ENCODE measurements at places on chromosomes 11 and 22. TPM values are rescaled to one million over a fixed set of nuclear protein-coding genes. Genes with fewer than 3 reads are reported as not detected.

GRCh38 chr11:93652679-93653078 lies 8.8 kb upstream of the CEP295 start:
- no peak for DNase-seq

GRCh38 chr22:25888399-25889054 lies 146.5 kb downstream of the MYO18B start:
- DNase-seq, result no peak

DNA sequence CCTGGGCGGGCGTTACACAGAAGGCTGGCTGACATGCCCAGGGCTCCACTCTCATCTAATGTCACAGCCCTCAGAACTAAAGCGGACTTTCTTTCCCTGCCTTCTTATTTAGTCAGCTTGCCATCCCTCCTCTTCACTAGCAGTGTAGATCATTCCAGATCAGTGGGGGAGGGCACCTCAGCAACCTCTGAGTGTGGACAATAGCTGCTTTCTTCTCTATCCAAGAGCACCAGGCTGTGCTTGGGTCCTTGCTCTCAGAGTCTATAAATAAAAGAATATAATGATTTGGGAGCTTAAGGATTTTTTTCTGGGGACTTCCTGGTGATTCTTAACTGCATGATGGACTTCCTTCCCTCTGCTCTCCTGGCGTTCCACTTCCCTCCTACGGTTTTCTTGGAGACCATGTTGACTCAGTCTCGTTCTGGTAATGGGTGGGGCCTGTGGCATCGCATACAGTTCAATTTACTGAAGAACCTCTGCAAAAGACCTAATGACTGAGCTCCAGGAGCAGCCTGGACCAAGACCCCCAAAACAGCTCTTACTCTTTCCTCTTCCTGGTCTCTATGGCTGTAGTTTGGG lies 2.9 kb upstream of the HMBS start:
- DNase-seq, result no peak

DNA sequence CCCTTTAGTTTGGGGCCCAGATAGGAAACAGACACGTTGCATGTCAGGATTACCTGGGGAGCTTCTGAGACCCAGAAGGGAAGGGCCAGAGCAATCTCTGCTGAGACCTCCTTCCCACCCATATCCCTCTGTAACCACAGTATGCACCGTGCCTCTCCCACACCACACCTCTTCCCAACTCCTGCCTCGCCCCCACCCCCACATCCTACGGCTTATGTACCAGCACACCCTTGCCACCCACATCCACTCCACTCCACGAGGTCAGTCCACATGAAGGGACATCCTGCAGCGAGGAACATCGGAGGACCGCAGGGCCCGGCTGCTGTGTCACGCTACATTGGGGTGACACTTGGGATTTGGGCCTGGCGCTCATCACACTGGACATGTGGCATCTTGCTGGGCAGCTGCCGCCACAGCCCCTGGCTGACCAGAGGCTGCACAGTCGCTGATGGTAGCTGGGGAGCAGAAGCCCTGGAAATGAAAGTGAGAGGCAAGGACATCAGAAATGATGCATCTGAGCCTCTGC lies 118.3 kb upstream of the LMO1 start:
- no peak for DNase-seq

DNA sequence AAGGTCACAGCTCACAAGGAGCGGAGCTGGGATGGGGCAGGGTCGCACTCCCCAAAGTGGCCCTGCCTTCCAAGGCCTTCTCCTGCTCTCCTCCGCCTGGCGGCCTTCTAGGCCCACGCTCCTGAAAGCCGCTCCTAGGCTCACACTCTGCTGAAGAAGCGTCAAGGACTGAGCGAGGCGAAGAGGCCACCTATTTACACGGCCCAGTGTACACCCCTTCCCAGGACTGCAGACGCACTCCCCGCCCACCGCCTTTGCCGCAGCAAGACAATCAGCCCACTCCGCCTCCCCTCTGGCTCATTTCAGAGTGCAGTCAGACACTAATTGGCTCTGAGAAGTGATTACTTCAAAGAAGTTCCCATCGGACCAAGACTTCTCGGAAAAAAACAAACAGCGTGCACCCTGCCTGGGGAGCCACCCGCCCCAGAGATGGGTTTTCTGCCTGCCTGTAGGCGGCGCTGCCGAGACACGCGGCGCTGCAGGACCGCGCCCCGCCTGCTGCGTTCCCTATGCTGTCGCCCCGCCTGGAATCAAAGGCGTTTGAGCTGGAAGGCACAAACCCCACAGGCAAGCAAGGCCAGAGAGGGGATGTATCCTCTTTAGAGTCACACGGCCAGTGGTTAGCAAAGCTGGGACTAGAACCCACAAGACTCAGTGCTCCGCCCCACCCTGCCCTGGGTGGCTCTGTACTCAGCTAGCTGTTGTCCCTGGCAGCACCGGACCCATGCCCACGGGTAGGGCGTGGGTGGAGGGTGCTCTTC lies 414.8 kb downstream of the BUD13 start:
- DNase-seq, result no peak

GRCh38 chr11:102452461-102453301 lies at the start of gene TMEM123:
Gene TMEM123, minus strand, starts transcription at chr11:102452765. Its CDS starts 142 bp downstream, at chr11:102452623.
- DNase-seq, result peak; percentile 92

DNA sequence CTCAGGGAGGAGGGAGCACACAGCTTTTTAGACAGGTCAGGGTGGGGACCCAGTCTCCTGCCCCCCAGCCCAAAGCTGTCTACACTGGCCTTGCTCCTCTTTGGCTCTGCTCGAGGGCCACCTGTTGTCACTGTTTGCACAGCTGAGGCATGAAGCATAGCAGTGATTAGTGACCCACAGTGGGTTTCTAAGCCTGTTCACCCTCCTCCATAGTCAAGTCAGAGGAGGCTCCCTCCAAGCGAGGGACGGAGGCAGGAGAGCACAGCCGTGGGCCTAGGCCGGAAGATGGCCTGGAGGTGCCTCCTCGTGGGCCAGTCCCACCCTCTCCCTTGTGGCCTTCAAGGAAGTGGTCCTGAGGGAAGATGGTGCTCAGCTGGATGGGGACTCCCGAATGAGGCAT lies 241.1 kb downstream of the GRIK4 start:
- no peak for DNase-seq

DNA sequence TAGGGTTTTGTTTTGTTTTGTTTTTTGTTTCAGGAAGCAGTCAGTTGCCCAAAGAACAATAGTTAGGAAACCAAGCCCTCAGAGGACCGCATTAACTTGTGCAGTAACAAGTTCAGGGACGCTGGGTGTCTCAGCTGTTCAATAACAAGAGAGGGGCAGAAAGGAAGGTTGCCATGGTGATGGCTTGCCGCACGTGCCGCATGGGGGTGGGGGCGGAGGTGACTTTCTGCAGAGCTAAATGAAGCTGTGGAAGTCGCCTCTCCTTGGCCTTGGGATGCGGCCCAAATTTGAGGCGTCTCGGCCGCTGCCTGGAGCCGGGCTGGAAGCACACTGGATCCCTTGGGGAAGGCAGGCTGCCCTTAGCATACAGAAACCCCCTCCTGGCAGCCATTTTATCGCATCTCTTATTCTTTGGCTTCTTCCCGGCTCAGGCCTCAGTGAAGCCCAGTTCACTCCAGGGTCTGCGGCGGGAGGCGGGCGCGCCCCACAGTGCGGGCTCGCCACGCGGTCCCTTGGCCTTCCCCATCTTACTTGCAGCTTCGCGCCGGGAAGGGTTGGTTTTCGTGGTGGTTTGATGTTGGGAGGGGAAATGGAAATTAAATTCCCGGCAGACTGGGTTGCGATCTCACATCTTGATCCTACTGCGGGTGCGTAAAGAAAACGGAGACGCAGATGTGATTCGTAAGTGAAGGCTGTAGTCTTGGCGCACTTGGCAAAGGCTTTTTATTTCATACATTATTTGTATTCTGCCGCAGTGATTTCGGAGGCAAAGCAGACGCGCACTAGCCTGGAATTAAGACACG lies 94.3 kb downstream of the SLC17A6 start:
- no peak for DNase-seq

DNA sequence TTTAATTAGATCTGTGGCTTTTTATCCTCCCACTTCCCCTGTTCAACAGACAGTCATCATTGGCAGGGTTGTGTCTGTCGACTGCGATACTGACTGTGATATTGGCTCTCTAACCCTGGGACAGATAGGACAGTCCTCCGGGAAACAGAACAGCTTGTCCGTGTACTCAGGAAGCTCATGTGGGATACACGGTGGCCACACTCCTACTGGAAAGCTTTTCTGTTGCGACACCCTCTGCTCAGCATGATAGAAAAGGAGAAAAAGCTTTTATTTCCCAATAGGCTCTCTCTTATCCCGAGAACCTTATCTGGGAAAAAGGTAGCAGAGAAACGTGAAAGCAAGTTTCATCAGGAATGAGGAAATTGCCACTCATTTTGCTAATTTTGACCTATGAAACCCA lies 60.4 kb upstream of the HSPA8 start:
- peak; percentile 90 for DNase-seq

GRCh38 chr11:59941091-59941490 lies 2.9 kb downstream of the OOSP1 start:
- no peak for DNase-seq

- no peak for DNase-seq
Measured at GRCh38 chr11:41201156-41201555, 258.3 kb downstream of the LRRC4C start.

DNA sequence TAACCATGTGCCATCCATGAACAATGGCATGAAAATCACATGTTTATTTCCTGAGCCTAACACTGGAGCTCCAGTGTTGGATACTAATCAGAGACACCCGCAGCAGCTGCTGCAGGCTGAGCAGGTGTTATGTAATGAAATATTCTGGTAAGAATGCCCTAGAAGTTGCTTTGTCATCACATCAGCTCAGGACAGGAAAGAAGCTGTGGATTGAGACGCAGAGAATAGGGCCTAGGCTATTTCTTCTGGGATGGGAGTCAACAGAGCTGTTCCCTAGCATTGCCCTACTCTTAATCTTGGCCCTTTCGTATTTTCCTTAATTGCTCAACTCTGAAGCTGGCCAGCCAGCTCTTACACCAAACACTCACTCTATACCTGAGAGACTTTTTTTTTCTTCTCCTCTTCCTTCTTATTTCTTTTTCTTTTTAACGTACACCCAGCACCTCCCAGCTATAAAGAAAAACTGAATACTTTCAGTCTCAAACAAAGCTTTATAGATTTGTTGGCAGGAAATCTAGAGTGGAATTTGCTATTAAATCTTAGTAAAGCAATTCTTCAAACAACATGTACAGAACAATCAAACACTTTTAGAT lies 31.9 kb downstream of the RASSF10 start:
- no peak for DNase-seq

DNA sequence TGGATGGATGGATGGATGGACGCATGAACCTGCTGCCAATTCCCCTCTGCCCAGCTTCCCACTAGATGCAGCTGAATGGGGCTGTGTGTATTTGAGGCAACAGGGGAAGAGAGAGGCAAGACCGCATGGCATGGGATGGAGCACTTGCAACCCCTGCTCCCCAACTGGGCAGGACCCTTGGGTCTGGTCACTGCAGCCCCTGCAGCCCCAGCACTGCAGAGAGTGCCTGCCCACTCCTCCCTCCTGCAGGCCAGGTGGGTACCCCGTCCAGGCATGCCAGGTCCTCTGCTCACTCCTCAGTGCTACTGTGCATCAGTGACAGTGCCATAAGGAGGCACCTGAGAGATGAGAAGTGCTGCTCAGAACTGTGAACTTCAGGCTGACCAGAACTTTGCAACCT lies 40.3 kb downstream of the OSBPL5 start:
- DNase-seq, result no peak

DNA sequence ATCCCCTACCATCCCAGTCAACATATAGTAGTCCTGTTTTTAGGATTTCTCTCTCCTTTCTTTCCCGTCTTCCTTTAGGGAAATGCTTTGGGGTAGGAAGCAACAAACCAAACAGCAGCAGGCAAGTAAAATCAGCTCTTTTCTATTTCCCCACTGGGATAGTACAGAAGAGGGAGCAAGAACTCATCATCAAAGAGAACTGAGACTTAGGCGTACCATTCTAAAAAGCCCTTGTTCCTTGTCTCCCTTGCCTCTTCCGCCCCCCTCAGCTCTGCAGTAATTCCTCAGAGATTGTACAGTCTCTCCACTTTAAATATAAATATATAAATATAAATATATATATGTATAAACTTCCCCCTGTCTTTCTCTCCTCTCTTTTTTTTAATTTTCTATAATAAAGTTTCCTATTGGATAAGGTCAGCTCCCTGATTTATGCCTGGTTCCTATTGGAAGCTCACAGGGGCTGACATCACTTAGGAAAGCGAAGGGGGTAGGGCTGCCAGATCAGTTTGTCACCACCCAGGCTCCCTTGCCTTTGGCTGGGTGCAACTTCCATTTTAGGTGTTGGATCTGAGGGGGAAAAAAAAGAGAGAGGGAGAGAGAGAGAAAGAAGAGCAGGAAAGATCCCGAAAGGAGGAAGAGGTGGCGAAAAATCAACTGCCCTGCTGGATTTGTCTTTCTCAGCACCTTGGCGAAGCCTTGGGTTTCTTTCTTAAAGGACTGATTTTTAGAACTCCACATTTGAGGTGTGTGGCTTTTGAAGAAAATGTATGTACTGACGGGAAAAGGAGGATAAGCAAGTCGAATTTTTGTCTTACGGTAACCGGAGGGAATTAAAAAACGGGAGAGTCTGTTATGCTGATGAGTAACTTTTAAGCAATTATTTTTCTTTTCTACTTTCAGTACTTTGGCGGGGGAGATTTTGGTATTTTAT lies at the start of gene CTNND1:
TSS of gene CTNND1 (plus strand) at position 502 of the 934 bp plus-strand sequence. CDS start 29,677 bp downstream, outside the sequence.
- DNase-seq, result peak; percentile 97

GRCh38 chr11:69114811-69115523 lies 40.8 kb upstream of the SMIM38 start:
- no peak for DNase-seq

DNA sequence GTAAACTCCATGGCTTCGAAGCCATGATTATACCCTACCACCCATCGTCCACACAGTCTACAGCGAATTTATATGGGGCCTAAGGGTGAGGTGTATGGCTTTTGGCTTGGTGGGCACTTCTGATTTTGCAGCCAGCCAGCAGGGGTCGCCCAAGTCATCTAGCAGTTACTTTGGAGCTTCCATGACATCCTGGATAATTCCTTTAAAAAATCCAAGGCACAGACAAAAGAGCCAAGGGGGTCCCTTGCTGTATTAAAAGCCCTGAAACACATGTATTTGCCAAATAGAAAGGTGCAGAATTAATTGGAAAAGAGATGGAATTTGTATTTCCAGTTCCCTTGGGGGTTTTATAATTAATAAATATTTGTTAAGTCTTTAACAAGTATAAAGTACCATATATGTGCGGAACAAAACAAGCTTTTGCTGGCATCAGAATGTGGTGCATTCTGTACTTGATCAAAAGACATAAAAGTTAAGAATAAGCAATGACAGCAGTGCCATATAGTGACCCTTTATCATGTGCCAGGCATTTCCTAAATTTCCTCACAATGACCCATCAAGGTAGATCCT lies 132.8 kb upstream of the PITPNB start:
- peak; percentile 84 for DNase-seq

GRCh38 chr11:65468874-65469333 lies 29.9 kb upstream of the MALAT1 start:
- DNase-seq, result peak; percentile 78

- DNase-seq, result no peak
Measured at GRCh38 chr11:125147280-125147679, 17.3 kb upstream of the PKNOX2 start.

- DNase-seq, result peak; percentile 87
Measured at GRCh38 chr11:118152552-118153471, at the start of gene SCN4B. Gene SCN4B, minus strand, starts transcription at chr11:118152823. Its CDS starts 150 bp downstream, at chr11:118152673.

Gene CRYBB2
- polyA plus RNA-seq, result 0.32 TPM

Gene PGA5
- polyA plus RNA-seq, result 1.2 TPM

Gene IFTAP
- 28.8 TPM for polyA plus RNA-seq

Gene SIK3
- polyA plus RNA-seq, result 5.5 TPM

Gene CCDC34
- 9.2 TPM for polyA plus RNA-seq

Gene DDIAS
- polyA plus RNA-seq, result 0.60 TPM

Gene CNIH2
- polyA plus RNA-seq, result not detected

Gene CCDC73
- polyA plus RNA-seq, result not detected

Gene SLC22A25
- not detected for polyA plus RNA-seq

Gene E2F8
- polyA plus RNA-seq, result 4.0 TPM

Gene OR2AG2
- polyA plus RNA-seq, result not detected

Gene MN1
- 1.2 TPM for polyA plus RNA-seq

Gene RASSF10
- polyA plus RNA-seq, result 0.44 TPM

Gene RAB38
- 1.2 TPM for polyA plus RNA-seq

Data from sigmoid colon (tissue), 7 donors.